ENCODE measurements at places on chromosomes 2 and 18.

- no peak for DNase-seq
These were observed 154.6 kb downstream of the ANKRD36 start for GRCh38 chr2:97267411-97268074.

GRCh38 chr2:38130876-38131275 lies 54.9 kb upstream of the CYP1B1 start:
- DNase-seq, result no peak

DNA sequence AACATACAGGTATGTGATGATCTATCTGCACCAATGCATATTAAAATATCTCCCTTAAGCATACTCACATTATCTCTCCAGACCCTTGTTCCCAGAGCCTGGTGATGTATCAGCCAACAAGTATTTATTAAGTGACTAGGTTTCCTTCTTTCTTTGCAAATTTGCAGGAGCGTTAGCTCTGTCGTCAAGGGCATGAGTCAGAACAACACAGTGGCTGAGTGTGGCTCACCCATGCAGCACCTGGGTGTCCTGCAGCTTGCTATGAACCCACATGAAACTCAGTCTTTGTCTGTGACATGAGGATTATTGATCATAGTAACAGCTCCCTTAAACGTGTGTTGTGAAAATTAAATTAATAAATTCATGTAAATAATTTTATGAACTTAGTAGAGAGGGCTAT lies 96.6 kb downstream of the PIEZO2 start:
- DNase-seq, result no peak

GRCh38 chr2:143732076-143732475 lies 602.9 kb downstream of the ARHGAP15 start:
- DNase-seq, result no peak

GRCh38 chr2:174773215-174773614 lies 8.9 kb upstream of the CHRNA1 start:
- no peak for DNase-seq

DNA sequence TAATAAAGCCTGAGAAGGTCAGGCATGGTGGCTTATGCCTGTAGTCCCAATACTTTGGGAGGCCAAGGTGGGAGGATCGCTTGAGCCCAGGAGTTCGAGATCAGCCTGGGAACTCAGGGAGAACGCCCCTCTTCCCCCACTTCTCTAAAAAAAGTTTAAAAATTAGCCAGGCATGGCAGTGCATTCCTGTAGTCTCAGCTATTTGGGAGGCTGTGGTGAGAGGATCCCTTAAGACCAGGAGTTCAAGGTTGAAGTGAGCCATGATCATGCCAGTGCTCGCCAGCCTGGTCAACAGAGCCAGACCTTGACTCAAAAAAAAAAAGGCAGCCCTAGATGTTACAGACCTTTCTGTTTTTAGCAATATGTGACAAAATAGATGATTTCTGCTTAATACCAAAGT lies 83.4 kb downstream of the AP1S3 start:
- no peak for DNase-seq
